ENCODE measurements at places on chromosomes 12 and 14.

GRCh38 chr12:1882850-1883470, 35.5 kb downstream of the CACNA2D4 start:
- H3K4me1 ChIP-seq: no peaks in the 10 kb centered on the region
- H3K27ac ChIP-seq: no peak overlapping the region
- DNase-seq: no peak
- H3K4me3 ChIP-seq: no peak overlapping the region
- H3K27me3 ChIP-seq: peaks cover 69% of the 10 kb centered on the region
- no peaks in the 10 kb centered on the region for H3K36me3 ChIP-seq

- H3K27ac ChIP-seq: no peak overlapping the region
- H3K4me1 ChIP-seq: peaks cover 14% of the 10 kb centered on the region
- no peaks in the 10 kb centered on the region for H3K27me3 ChIP-seq
- no peak overlapping the region for H3K4me3 ChIP-seq
- no peaks in the 10 kb centered on the region for H3K36me3 ChIP-seq
These were observed 200.3 kb downstream of the CRADD start for GRCh38 chr12:93877446-93877845.

GRCh38 chr14:48628870-48629269, 953.5 kb upstream of the MDGA2 start:
- H3K4me3 ChIP-seq: no peak overlapping the region
- H3K36me3 ChIP-seq: no peaks in the 10 kb centered on the region
- peak; percentile 28 for DNase-seq
- no peaks in the 10 kb centered on the region for H3K27me3 ChIP-seq
- no peak overlapping the region for H3K27ac ChIP-seq

DNA sequence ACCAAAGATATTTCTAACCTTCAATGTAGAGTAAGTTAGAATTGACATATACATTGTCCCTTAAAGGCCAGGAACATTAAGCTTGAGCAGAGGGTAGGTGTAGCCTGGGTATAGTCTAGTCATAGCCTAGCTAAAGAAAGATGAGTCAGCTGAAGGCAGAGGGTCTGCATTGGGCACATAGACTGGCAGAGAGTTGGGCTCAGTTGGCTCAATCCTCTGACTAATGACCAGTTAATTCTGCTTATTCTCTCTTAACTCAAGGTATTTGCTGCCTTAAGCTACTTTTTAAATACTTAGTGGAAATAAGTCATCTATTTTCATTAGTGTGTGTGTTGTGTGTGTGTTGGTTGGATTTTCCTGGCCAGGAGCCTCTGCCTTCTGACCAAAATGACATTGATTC, 467.1 kb downstream of the RAD51B start:
- H3K36me3 ChIP-seq: no peaks in the 10 kb centered on the region
- H3K4me1 ChIP-seq: no peaks in the 10 kb centered on the region
- no peak overlapping the region for H3K4me3 ChIP-seq
- no peaks in the 10 kb centered on the region for H3K27me3 ChIP-seq
- DNase-seq: no peak

GRCh38 chr12:32868885-32869284, 27.7 kb downstream of the PKP2 start:
- no peaks in the 10 kb centered on the region for H3K27me3 ChIP-seq
- H3K27ac ChIP-seq: no peak overlapping the region
- H3K36me3 ChIP-seq: no peaks in the 10 kb centered on the region
- no peaks in the 10 kb centered on the region for H3K4me1 ChIP-seq

DNA sequence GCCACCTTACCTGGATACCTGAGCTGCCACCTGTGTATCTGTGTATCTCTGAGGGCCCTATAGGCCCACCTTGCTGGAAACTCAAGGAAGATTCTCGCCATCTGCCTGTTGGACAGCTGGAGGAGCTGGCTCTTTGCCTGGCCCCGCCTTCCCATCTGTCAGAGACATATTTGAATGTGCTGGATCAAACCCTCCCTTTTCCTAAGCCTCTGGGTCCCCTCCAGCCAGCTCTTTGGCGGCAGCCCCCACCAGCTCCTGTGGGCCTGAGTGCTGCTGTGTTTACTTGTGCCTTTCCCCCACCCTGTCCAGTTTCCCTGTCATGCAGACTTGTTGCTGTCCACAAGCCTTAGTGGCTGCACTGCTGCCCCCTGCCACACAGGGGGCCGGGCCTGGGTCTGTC, 55.9 kb upstream of the SRSF5 start:
- H3K27me3 ChIP-seq: no peaks in the 10 kb centered on the region
- peak; percentile 17 for DNase-seq
- no peak overlapping the region for H3K4me3 ChIP-seq
- H3K27ac ChIP-seq: no peak overlapping the region

GRCh38 chr12:2044165-2044564, 8.6 kb upstream of the CACNA1C start:
- no peak overlapping the region for H3K27ac ChIP-seq
- H3K27me3 ChIP-seq: peaks cover 45% of the 10 kb centered on the region
- H3K4me3 ChIP-seq: no peak overlapping the region
- no peaks in the 10 kb centered on the region for H3K36me3 ChIP-seq
- no peaks in the 10 kb centered on the region for H3K4me1 ChIP-seq

GRCh38 chr12:9118158-9118557, 2.4 kb upstream of the A2M start:
- no peaks in the 10 kb centered on the region for H3K27me3 ChIP-seq
- H3K4me1 ChIP-seq: peaks cover 2% of the 10 kb centered on the region
- H3K27ac ChIP-seq: no peak overlapping the region
- H3K36me3 ChIP-seq: no peaks in the 10 kb centered on the region
- H3K4me3 ChIP-seq: no peak overlapping the region

GRCh38 chr14:49193332-49194065, 392.7 kb downstream of the RPS29 start:
- no peak overlapping the region for H3K4me3 ChIP-seq
- no peaks in the 10 kb centered on the region for H3K36me3 ChIP-seq
- no peak for DNase-seq
- H3K27me3 ChIP-seq: no peaks in the 10 kb centered on the region
- H3K4me1 ChIP-seq: no peaks in the 10 kb centered on the region

DNA sequence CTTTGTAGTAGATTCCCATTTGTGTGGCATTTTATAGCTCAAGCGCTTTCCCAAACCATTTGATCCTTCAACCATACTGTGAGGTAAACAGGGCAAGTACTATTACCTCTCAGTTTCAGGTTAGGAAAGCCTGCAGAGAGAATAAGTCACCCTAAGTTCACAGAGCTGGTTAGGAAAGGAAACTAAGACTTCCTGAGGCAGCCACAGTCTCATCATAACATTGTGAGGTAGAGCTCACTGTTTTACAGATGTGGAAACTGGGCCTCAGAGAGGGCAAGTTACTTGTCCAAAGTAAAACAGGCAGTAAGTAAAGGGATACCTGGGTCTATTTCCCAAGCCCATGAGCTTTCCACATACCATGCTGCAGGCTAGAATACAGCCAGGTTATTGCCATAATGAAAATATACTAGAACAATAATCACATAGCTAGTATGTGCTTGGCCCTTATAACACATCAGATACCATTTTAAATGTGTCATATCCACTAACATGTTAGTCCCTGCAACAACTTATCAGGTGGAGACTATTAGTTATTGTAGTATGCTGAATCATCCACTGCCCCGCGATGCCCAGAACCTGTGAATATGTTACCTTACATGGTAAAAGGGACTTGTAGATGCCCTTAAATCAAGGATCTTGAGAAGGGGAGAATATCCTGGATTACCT, 150.9 kb upstream of the GRIP1 start:
- H3K27ac ChIP-seq: no peak overlapping the region
- H3K36me3 ChIP-seq: no peaks in the 10 kb centered on the region
- no peaks in the 10 kb centered on the region for H3K27me3 ChIP-seq
- no peaks in the 10 kb centered on the region for H3K4me1 ChIP-seq
- DNase-seq: no peak

GRCh38 chr12:106753526-106753925, 21.0 kb upstream of the RIC8B start:
- no peak for DNase-seq
- peaks cover 2% of the 10 kb centered on the region for H3K27me3 ChIP-seq
- no peak overlapping the region for H3K27ac ChIP-seq

DNA sequence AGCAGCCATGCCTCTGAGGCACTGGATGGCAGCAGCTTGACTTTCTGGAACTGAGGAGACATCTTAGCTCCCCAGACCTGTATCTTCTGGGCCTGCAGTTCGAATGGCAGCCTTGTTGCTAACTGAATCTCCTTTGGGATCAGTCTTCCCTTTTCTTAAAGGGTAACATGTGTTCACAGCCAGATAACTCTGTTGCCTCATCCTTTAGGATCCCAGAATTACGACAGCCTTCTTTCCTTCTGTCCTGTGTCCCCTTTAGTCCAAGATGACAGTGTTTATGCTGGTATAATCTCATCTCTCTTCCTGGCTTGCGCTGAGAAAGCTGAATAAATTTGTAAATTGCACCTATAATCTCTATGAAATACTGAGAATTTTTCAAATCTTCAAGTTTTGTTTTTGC, 9.1 kb upstream of the ERC1 start:
- no peak overlapping the region for H3K27ac ChIP-seq
- DNase-seq: no peak
- no peak overlapping the region for H3K4me3 ChIP-seq
- H3K36me3 ChIP-seq: no peaks in the 10 kb centered on the region
- peaks cover 5% of the 10 kb centered on the region for H3K4me1 ChIP-seq

DNA sequence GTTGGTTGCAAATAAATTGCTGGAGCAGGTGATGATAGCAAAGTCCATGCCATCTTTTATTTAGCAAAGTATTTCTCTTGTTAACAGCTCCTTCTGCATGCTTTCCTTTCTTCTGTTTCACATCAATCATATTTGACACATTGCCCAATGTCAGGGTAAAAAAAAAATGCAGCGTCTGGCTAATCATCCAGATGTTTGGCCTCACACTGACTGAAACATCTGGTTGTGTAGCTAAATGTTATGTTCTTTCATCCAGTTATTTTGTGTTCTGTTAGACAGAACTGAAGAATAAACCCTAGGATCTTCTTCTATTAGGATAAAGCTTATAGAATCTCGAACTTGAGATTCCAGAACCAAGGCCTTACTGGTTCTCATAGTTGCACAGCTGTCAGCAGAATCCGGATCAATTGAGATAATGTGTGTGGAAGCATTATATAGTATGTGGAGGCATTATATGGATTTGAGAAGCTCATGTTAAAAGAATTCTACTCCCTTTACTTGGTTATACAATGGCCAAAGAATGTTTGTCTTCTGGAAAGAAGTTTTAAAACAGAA, 859.2 kb downstream of the DIO2 start:
- H3K27ac ChIP-seq: no peak overlapping the region
- H3K4me1 ChIP-seq: peaks cover 8% of the 10 kb centered on the region
- peak; percentile 15 for DNase-seq
- no peaks in the 10 kb centered on the region for H3K27me3 ChIP-seq

DNA sequence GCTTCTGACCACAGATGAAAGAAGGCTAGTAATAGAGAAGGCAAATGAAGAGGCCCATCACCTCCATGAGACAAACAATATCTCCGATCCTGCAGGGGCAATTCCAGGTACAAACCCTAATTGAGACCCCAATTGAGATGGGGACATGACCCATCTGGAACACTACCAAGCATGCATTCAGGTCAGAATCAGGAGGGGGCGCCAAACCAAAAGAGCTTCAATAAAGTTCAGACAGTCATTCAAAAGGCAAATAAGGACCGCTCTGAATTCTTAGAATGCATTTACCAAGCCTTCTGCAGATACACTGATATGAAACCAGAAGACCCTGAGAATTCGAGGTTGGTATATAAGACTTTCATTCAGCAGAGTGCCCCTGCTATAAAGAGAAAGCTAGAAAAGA, 10.2 kb upstream of the EDDM3B start:
- no peaks in the 10 kb centered on the region for H3K4me1 ChIP-seq
- no peak overlapping the region for H3K27ac ChIP-seq
- H3K27me3 ChIP-seq: no peaks in the 10 kb centered on the region
- H3K4me3 ChIP-seq: no peak overlapping the region

- H3K27me3 ChIP-seq: peaks cover 14% of the 10 kb centered on the region
- no peak overlapping the region for H3K27ac ChIP-seq
- H3K36me3 ChIP-seq: no peaks in the 10 kb centered on the region
- H3K4me3 ChIP-seq: no peak overlapping the region
These were observed 2.7 kb downstream of the CHST11 start for GRCh38 chr12:104459368-104459909.

- peaks cover 23% of the 10 kb centered on the region for H3K4me1 ChIP-seq
- peak; percentile 91 for DNase-seq
These were observed 45.0 kb downstream of the KCNA5 start for GRCh38 chr12:5088586-5089264.

GRCh38 chr12:61546296-61546695, 713.9 kb upstream of the USP15 start:
- no peaks in the 10 kb centered on the region for H3K27me3 ChIP-seq
- H3K27ac ChIP-seq: no peak overlapping the region
- H3K4me3 ChIP-seq: no peak overlapping the region
- H3K36me3 ChIP-seq: no peaks in the 10 kb centered on the region

DNA sequence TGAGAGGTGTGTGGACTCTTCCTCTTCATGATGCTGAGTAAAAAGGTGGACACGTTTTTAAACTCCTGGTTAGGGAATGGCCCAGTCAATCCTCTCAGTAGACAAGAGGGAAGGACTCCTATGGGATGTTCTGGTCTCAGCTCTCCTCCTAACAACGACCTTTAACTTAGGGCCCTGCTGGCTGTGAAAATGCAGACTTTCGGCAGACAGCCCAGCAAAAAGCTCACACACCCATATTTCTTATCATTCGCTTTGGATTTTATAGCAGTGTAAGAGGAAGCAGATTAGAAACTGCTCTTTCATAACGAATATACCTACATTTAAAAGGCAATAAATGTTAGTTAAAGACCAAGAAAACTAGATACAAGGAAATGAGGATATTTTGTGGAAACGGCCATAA, 18.0 kb upstream of the YARS2 start:
- no peaks in the 10 kb centered on the region for H3K36me3 ChIP-seq
- H3K27ac ChIP-seq: no peak overlapping the region
- no peaks in the 10 kb centered on the region for H3K4me1 ChIP-seq
- H3K27me3 ChIP-seq: no peaks in the 10 kb centered on the region

DNA sequence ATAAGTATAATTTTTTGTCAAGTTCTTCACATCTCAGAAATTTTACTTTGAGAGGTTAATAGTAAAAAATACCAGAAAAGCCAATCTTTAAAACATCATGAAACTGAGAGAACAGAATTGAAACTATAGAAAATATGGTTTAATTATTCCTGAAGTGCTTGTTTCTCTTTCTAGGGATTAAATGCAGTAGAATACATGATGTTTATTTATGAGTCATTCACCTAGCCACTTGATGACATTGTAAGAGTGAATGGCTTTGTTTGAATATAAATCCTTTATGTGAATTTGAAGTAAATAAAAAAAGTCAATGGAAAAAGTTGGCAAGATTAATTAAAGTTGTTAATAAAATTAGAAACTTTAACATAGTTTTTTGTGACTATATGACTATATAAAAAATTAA, 48.4 kb downstream of the KTN1 start:
- H3K27ac ChIP-seq: no peak overlapping the region
- peaks cover 12% of the 10 kb centered on the region for H3K36me3 ChIP-seq
- H3K27me3 ChIP-seq: no peaks in the 10 kb centered on the region
- no peak overlapping the region for H3K4me3 ChIP-seq
- DNase-seq: peak; percentile 7
- no peaks in the 10 kb centered on the region for H3K4me1 ChIP-seq

- H3K27me3 ChIP-seq: no peaks in the 10 kb centered on the region
- DNase-seq: no peak
- peaks cover 16% of the 10 kb centered on the region for H3K4me1 ChIP-seq
- no peak overlapping the region for H3K4me3 ChIP-seq
- H3K36me3 ChIP-seq: no peaks in the 10 kb centered on the region
These were observed 123.9 kb upstream of the ARHGAP5 start for GRCh38 chr14:31953210-31953609.
